ENCODE measurements at places on chromosomes 5 and 9.
A peak's percentile ranks its signal among the peaks of the same experiment; 100 is the strongest.

GRCh38 chr5:149915392-149916260 is 29.0 kb downstream of the PDE6A start:
- no peak for DNase-seq

DNA sequence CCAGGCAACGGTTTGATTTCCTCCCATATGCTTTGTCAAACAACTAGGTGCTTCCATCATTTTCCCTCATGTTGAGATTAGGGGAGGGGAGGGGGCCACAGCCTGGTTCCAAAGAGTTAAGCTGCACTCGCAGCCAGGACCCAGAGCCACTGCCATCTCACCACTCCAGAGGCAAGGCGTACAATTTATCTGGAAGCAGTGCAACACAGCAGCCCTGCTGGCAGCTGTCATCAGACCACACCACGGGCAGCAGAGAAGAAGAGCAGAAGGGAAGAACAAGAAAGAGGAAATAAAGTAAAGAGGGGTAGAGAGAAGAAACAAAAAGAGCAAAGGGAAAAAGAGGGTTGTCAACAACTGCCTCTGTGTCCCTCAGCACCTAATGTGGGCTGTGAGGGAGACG is 38.9 kb downstream of the MED27 start:
- no peak for DNase-seq

GRCh38 chr5:171493646-171494393 is 74.4 kb downstream of the FGF18 start:
- DNase-seq, result no peak

GRCh38 chr9:107874591-107875369 is 385.2 kb upstream of the KLF4 start:
- DNase-seq, result peak; percentile 75

DNA sequence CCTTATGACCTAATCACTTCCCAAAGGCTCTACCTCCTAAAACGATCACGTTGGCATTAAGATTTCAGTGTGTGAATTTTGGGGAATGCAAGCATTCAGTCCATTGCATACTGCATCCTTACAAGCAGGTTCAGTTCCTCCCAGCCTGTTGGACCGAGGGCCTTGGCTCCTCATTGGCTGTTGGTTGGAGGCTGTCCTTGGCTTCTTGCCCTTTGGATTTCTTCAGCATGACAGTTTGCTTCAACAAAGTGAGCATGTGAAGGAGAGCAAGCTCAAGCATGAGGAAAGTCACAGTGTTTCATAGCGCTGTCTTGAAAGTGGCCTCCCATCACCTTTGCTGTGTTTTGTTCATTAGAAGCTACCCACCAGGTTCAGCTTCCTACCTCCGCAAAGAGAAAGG is 109.5 kb downstream of the GADD45G start:
- peak; percentile 82 for DNase-seq

GRCh38 chr5:81068063-81068462 is 107.9 kb downstream of the RASGRF2 start:
- DNase-seq, result no peak

DNA sequence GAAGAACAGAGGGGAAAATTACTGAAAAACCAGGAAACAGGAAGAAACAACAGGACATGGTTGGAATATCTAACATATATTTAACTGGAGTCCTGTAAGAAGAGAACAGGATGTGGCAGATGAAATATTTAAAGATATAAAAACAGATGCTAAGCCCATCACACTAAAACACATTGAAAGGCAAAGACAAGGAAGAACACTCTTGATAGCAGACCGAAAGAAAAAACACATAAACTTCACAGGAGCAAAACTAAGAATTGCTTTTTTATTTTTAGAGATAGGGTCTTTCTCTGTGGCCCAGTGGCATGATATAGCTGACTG is 324.4 kb upstream of the ARRDC3 start:
- no peak for DNase-seq

DNA sequence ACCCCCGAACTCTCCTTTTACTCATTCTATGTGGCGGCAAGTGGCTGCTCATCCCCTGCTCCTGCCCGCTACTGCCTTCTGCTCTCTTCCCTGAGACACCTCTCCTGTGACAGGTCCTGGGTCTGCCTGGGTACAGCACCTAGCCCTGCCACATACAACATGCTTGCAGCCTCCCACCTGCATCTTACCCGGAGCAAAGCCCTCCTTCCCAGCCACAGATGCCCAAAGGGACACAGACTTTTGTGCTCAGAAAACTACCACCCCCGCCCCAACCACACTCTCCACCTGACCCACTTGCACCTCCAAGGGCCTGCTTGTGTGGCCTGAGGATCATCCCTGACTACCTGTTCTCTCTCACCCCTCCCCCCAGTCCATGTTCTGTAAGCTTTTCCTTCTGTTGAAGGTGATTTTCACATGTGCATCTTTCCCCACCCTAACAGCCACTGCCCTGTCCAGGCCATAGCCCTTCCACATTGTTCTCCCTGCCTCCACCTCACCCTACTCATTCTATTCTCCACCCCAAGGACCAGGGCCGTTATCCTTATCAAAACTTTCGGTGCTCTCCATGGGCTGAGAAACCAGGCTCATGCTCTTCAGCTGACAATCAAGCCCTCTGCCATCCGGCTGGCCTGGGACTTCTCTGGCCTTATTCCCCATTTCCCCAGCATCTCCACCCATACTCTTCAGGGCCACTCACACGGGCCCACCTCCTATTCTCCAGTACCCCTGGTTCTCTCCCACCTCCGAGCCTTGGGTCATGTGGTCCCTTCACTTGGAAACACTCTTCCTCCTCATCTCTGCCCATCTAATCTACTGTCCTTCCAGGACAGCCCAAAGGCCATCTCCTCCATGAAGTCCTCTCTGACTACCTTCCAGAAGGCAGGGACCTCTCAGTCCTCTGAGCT is 46.4 kb upstream of the ALDH1B1 start:
- no peak for DNase-seq

DNA sequence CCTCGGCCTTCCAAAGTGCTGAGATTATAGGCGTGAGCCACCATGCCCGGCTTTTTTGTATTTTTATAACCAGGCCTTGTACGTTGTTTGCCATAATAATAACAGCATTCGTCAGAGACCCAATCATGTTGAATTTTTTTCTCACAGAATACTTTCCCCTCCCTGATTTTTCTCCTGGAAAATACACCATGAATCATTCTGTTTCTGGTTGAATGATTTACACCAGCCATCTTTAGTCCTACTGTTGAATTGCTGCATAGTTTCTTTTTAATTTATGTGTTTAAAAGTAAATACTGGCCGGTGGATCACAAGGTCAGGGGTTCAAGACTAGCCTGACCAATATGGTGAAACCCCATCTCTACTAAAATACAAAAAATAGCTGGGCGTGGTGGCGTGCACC is 3.5 kb downstream of the CNOT8 start:
- no peak for DNase-seq

DNA sequence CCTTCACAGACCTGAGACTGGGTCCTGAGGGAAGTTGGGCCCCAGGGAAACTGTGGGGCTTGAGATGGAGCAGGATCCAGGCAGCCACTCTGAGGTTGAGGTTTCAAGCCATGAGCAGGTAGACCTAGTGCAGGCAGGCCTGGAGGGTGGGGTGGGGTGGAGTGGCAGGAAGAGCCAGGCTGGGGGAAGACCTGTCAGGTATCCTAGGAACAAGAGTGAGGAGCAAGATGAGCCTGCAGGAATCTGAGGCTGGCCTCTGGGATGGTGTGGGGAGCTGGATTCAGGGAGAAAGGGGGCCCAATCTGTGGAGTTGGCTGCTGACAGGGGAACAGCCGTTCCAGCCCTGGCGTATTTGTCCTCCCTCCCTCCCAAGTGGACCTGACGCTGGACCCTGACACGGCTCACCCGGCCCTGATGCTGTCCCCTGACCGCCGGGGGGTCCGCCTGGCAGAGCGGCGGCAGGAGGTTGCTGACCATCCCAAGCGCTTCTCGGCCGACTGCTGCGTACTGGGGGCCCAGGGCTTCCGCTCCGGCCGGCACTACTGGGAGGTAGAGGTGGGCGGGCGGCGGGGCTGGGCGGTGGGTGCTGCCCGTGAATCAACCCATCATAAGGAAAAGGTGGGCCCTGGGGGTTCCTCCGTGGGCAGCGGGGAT is 9.8 kb downstream of the RACK1 start:
- DNase-seq, result no peak

DNA sequence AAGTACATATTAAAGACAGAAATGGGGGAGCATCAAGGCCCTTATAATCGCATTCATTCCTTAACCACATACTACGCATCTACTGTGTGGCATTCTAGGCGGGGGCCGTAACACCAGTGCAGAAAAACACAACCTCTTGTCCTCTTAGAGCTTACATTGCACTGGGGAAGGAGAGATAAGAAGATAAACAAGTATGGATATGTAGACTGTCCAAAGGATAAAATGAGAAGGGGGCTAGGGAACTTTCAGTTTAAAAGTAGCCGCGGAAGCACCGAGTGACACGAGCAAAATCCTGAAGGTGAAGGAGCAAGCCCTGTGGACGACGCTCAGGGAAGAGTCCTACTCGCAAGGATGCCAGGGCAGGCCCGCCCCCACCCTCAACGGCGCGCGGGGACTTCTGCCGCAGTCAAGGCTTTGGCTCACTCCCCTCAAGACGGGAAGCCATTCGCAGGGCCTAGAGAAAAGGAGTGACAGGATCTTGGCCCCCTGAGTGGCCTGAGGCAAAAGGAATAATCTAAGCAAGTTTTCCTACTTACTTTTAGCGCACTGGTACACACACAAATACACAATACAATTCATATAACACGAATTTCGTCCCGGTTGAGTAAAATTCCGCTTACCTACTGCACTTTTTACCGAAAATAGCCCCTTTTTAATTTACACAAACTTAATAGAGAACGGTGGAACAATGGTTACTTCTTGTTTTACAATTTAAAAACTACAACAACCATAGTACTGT is 1.3 kb upstream of the NIPBL start:
- peak; percentile 47 for DNase-seq

DNA sequence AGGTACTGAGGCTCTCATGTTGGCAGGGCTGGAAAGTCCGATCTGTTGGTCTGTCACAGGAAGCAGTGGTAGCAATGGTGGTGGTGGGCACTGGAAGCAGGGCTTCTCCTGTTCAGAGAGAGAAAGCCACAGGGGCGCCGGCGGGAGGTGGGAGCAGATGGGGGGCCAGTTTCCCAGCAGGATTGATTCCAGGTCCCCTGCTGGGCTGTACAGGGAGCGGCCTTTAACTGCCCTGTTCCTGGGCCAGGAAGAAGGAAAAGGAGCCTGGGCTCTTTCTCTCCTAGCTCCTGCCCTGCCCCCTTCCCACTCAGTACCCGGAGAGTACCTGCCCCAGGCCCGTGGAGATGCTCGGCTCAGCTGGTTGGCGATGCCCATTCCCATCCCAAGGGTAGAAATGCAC is 2.6 kb upstream of the DAB2IP start:
- no peak for DNase-seq

GRCh38 chr5:108251350-108251749 is 130.5 kb downstream of the FBXL17 start:
- DNase-seq, result no peak

DNA sequence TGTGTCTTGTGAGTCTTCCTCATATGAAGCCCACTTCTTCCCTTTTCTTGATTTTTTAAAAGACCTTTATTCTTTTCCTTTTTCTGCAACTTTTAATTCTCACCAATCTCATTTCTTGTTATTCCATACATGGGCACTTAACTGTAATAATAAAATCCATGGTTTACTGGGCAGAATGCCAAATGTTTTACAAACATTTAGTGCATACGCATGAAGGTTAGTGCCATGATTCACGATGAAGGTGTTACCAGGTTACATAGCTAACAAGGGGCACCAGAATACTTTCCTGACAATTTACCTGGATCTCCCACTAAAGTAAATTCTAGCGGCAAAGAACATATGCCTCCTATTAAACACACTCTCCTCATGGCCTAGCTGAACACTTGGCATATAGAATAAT is 28.5 kb downstream of the MAN2A1 start:
- no peak for DNase-seq

- DNase-seq, result no peak
Observed at GRCh38 chr5:151509836-151510235, 62.4 kb downstream of the SLC36A1 start.

- DNase-seq, result no peak
Observed at GRCh38 chr9:34382879-34383278, 6.2 kb upstream of the MYORG start.

- peak; percentile 60 for DNase-seq
Observed at GRCh38 chr9:35826071-35826701, 2.3 kb downstream of the FAM221B start.

- DNase-seq, result peak; percentile 95
Observed at GRCh38 chr9:123339666-123340510, 16.1 kb upstream of the CRB2 start.

- DNase-seq, result no peak
Observed at GRCh38 chr5:177066224-177066623, 20.5 kb upstream of the FGFR4 start.

- DNase-seq, result no peak
Observed at GRCh38 chr5:136521696-136522095, 156.4 kb upstream of the TRPC7 start.

- DNase-seq, result no peak
Observed at GRCh38 chr9:88233091-88233490, 94.8 kb upstream of the SPATA31C2 start.

- DNase-seq, result no peak
Observed at GRCh38 chr5:127589309-127590030, 59.4 kb upstream of the CTXN3 start.

DNA sequence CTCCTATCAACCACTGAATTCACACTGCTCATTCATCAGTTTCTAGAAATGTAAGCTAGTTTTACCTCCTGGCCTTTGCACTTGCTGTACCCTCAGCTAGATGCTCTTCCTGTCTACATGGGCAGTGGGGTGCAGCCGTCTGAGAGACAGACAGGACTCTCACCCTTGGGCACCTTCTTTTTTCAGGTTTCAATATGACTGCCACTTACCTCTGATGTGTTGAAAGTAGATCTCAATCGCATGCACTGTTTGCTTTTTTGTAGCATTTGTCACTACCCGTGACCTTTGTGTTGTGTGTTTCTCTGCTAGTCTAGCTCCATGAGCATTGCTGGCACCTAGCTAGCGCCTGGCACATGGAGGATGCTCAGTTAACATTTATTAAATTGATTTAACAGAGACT is 403.1 kb upstream of the TRPC7 start:
- DNase-seq, result no peak

DNA sequence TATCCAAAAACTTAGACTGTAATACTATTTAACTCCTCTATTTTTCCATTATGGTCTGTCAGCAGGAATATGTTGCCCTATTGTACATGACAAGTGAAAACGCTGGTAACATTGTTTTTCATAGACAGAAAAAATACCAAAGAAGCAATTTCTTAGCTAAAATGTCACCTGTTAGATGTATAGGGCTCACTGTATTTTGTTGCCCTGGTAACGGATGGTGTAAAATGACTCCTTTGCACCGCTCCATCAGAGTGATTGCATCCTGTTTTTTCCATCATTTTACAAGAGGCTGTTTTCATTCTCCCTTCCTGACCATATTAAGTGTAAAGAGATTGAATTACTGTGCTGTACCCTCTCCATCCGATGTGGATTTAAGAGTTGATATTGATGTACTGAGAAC is 460.1 kb upstream of the TLE4 start:
- DNase-seq, result no peak

Measured in inflammatory macrophage (primary cell).